ENCODE measurements at places on chromosomes 1 and 21. TPM values are rescaled to one million over a fixed set of nuclear protein-coding genes. Genes with fewer than 3 reads are reported as not detected.

Gene C1orf185
- not detected for total RNA-seq

Gene SYTL1
- total RNA-seq: 1.2 TPM

Gene PGLYRP3
- not detected for total RNA-seq

Gene IKBKE
- total RNA-seq: 7.4 TPM

Gene S100A12
- not detected for total RNA-seq

Gene ZMYND12
- total RNA-seq: 1.2 TPM

Gene DENND2C
- 3.1 TPM for total RNA-seq

Gene ITSN1
- 34.3 TPM for total RNA-seq

Gene BARHL2
- total RNA-seq: not detected

Gene CSF1
- total RNA-seq: 268 TPM

Gene OR2L13
- not detected for total RNA-seq

Gene ANKRD65
- 0.20 TPM for total RNA-seq

Gene TEX38
- total RNA-seq: not detected
